ENCODE measurements at places on chromosomes 6 and 20. TPM values are rescaled to one million over a fixed set of nuclear protein-coding genes. Genes with fewer than 3 reads are reported as not detected.
A peak's percentile ranks its signal among the peaks of the same experiment; 100 is the strongest.

- peak overlapping the region; percentile 89 for H3K4me3 ChIP-seq
- no peaks in the 10 kb centered on the region for H3K27me3 ChIP-seq
- no peak for DNase-seq
- no peaks in the 10 kb centered on the region for H3K36me3 ChIP-seq
These were observed 1.3 kb downstream of the PHACTR2 start for GRCh38 chr6:143679041-143679440.

- H3K27me3 ChIP-seq: no peaks in the 10 kb centered on the region
- no peaks in the 10 kb centered on the region for H3K4me1 ChIP-seq
- DNase-seq: no peak
- H3K27ac ChIP-seq: no peak overlapping the region
- H3K4me3 ChIP-seq: no peak overlapping the region
These were observed 468.4 kb downstream of the PHF3 start for GRCh38 chr6:64104051-64104450.

- no peaks in the 10 kb centered on the region for H3K36me3 ChIP-seq
- H3K27ac ChIP-seq: no peak overlapping the region
- H3K4me1 ChIP-seq: no peaks in the 10 kb centered on the region
- no peak for DNase-seq
- no peak overlapping the region for H3K4me3 ChIP-seq
These were observed 185.1 kb downstream of the PDE7B start for GRCh38 chr6:136036601-136037000.

DNA sequence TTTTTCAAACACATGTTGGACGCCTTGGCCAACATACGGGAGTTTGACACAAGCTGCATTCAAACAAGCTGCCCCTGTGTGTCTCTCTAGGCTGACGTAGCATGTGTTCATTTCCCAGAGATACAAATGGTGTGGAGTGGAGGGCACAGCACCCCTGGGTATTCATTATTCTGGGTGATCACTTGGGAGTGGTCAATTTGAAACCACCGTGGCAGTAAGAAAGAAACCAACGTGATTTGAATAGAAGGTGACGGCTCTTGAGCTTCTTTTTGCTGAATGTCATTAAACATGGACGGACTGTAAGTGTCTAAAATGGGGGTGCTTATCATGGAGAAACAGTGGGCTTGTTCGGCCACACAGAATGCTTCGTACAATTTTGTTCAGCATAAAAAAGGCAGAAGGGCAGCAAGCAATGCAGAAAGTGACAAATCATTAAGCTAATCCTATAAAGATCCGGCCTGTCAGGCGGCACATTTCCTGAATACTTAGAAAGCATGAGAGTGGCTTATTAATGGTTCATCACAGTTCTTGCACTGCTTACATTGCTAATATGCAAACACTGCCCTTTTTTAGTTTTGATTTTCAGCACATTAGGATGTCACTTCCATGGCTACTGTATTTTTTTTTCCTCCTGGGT is 1261.9 kb upstream of the CITED2 start:
- H3K4me1 ChIP-seq: no peaks in the 10 kb centered on the region
- no peaks in the 10 kb centered on the region for H3K36me3 ChIP-seq
- no peak overlapping the region for H3K27ac ChIP-seq
- H3K4me3 ChIP-seq: no peak overlapping the region
- no peak for DNase-seq

GRCh38 chr6:56714982-56715456 is 72.3 kb upstream of the DST start:
- no peak for DNase-seq
- H3K4me1 ChIP-seq: peaks cover 5% of the 10 kb centered on the region
- no peaks in the 10 kb centered on the region for H3K36me3 ChIP-seq
- peak overlapping the region; percentile 64 for H3K27ac ChIP-seq

DNA sequence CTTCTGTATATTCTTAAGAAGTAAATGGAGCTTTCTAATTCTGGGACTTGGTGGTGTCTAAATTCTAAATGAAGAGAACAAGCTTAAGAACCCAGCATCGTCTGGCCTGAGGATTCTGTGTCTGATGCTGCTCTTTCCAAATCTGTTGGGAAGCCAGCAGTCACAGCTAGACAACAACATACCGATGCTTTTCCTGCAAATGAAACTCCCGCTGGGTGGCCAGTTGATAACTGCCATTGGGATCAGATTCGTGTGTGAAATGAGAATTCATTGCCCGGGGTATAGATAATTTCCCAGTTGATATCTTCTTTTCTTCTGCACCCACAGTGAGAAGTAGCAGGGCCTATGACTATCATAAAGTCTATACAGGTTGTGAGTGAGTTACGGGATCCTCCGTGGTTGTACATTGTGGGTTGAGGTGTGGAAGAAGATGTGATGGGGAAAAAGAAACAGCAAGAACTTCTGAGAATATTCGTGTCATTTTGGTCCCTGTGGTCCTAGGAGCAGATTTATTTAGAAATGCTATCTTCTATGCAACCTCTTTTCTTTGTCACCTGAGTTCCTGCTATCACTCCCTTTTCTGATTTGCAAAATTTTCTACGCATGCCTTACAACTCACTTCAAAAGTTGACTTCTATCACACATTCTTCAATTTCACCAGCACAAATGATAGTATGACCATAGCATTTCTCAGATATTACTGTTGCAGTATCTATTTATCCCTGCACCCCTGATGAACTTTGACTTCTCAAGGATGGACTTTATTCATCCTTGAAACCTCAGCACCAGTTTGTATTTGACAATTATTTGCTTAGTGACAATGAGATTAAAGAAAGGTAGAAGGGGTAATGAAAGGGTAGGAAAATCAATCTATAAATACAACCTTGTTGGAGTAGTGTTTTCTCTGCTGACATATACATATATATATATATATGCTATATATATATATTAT is 10.4 kb downstream of the NOX3 start:
- H3K4me1 ChIP-seq: no peaks in the 10 kb centered on the region
- H3K27ac ChIP-seq: no peak overlapping the region
- H3K27me3 ChIP-seq: peaks cover 3% of the 10 kb centered on the region
- H3K36me3 ChIP-seq: no peaks in the 10 kb centered on the region
- DNase-seq: no peak

GRCh38 chr6:123380257-123380656 is 256.5 kb downstream of the TRDN start:
- no peak for DNase-seq
- H3K4me1 ChIP-seq: no peaks in the 10 kb centered on the region
- no peak overlapping the region for H3K27ac ChIP-seq
- H3K27me3 ChIP-seq: no peaks in the 10 kb centered on the region
- no peaks in the 10 kb centered on the region for H3K36me3 ChIP-seq
- no peak overlapping the region for H3K4me3 ChIP-seq

GRCh38 chr20:44584162-44584561 is 1.8 kb downstream of the PKIG start:
- H3K27me3 ChIP-seq: no peaks in the 10 kb centered on the region
- no peak for DNase-seq
- no peaks in the 10 kb centered on the region for H3K36me3 ChIP-seq
- H3K4me1 ChIP-seq: peaks cover 23% of the 10 kb centered on the region

DNA sequence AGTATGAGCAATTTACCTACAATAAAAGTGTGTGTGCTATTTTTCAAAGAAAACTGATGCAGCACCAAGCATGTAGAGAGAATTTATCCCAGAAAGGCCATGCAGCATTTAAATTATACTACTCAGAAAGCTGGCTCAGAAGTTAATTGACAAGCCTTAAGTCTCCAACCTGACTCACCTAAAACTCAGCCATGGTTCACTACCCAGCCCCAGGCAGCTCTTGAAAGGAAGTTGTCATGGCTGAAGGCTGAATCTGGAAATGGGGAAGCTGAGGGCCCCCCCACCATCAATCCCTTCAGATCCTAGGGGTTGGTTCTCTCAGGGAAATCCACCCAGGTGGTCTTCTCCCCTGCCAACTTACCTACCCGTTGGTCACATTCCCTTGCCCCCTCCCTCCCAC is 19.7 kb downstream of the PPIL6 start:
- no peak overlapping the region for H3K27ac ChIP-seq
- no peak for DNase-seq
- no peaks in the 10 kb centered on the region for H3K27me3 ChIP-seq
- H3K4me3 ChIP-seq: no peak overlapping the region
- no peaks in the 10 kb centered on the region for H3K36me3 ChIP-seq

- no peaks in the 10 kb centered on the region for H3K36me3 ChIP-seq
- H3K27me3 ChIP-seq: no peaks in the 10 kb centered on the region
- no peak overlapping the region for H3K4me3 ChIP-seq
- no peak for DNase-seq
These were observed 23.3 kb upstream of the ARHGAP18 start for GRCh38 chr6:129733290-129733689.

DNA sequence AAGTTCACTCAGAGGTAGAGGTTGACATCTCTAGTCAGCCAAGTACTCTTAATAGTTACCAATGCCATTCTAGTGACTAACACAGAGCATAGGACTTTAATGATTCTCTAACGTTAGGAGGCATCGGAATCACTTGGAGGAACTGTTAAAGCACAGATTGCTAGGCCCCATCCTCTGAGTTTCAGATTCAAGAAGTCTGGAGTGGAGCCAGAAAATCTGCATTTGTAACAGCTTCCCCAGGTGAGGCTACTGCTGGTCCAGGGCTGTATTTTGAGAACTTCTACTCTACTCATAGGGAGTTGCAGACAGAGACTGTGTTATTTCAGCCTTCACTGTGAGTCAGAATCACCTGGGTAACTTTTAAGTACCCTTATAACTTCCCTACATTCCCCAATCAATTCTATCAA is 5.7 kb downstream of the LMBRD1 start:
- no peak overlapping the region for H3K4me3 ChIP-seq
- no peak for DNase-seq
- H3K27ac ChIP-seq: peak overlapping the region; percentile 36
- H3K36me3 ChIP-seq: no peaks in the 10 kb centered on the region
- H3K4me1 ChIP-seq: peaks cover 7% of the 10 kb centered on the region
- H3K27me3 ChIP-seq: no peaks in the 10 kb centered on the region

DNA sequence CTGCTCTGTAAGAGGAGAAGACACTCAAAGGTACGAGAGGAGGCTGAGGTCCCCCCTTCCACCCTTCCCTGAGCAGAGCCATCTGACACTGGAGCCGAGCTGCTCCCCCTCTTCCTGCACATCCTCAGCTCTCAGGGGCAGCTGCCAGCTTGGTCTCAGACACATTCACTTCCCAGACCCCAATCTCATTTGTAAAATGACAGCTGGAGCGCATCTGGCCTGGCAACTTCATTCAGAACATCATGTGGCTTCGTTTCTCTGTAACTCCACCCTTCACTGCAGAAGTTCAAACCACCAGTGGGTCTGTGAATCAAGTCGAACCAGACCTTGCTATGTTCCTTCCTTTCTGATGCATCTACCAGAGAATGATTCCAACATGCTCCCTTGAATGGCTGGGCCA is 145.6 kb upstream of the CDH4 start:
- H3K4me3 ChIP-seq: no peak overlapping the region
- no peaks in the 10 kb centered on the region for H3K4me1 ChIP-seq
- H3K36me3 ChIP-seq: no peaks in the 10 kb centered on the region
- DNase-seq: no peak

- no peak for DNase-seq
- H3K4me1 ChIP-seq: no peaks in the 10 kb centered on the region
- no peak overlapping the region for H3K4me3 ChIP-seq
- H3K27me3 ChIP-seq: no peaks in the 10 kb centered on the region
- no peaks in the 10 kb centered on the region for H3K36me3 ChIP-seq
These were observed 18.7 kb downstream of the HLA-DMB start for GRCh38 chr6:32922083-32922482.

- no peak for DNase-seq
- no peaks in the 10 kb centered on the region for H3K36me3 ChIP-seq
- H3K27me3 ChIP-seq: no peaks in the 10 kb centered on the region
- no peak overlapping the region for H3K27ac ChIP-seq
- peaks cover 8% of the 10 kb centered on the region for H3K4me1 ChIP-seq
- H3K4me3 ChIP-seq: no peak overlapping the region
These were observed 4.4 kb upstream of the PXDC1 start for GRCh38 chr6:3755637-3756545.

- no peak overlapping the region for H3K4me3 ChIP-seq
- no peaks in the 10 kb centered on the region for H3K27me3 ChIP-seq
- H3K27ac ChIP-seq: no peak overlapping the region
- H3K36me3 ChIP-seq: no peaks in the 10 kb centered on the region
These were observed 2.8 kb upstream of the RNF24 start for GRCh38 chr20:4018023-4018748.

GRCh38 chr6:2861060-2861821 is 19.6 kb upstream of the SERPINB1 start:
- H3K36me3 ChIP-seq: no peaks in the 10 kb centered on the region
- H3K27me3 ChIP-seq: no peaks in the 10 kb centered on the region
- DNase-seq: no peak
- H3K27ac ChIP-seq: no peak overlapping the region

DNA sequence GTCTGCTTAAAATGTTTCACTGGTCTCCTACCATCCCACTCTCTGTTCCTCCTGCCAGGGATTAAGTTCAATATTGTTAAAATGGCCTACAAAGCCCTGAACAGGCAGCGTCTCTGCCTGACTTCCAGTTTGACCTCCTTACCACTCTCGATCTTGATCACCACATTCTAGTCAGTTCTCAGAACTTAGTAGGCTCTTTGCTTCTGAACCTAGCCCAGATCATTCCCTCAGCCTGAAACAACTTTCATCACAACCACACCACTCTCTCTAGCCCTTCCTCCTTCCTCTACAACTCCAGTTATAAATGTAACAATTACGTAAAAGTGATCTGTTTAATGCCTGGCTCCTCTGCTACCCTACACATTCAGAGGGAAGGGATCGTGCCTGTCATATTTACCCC is 53.3 kb downstream of the ATG5 start:
- no peak for DNase-seq
- H3K4me3 ChIP-seq: no peak overlapping the region
- no peaks in the 10 kb centered on the region for H3K4me1 ChIP-seq
- H3K27ac ChIP-seq: no peak overlapping the region
- no peaks in the 10 kb centered on the region for H3K27me3 ChIP-seq

DNA sequence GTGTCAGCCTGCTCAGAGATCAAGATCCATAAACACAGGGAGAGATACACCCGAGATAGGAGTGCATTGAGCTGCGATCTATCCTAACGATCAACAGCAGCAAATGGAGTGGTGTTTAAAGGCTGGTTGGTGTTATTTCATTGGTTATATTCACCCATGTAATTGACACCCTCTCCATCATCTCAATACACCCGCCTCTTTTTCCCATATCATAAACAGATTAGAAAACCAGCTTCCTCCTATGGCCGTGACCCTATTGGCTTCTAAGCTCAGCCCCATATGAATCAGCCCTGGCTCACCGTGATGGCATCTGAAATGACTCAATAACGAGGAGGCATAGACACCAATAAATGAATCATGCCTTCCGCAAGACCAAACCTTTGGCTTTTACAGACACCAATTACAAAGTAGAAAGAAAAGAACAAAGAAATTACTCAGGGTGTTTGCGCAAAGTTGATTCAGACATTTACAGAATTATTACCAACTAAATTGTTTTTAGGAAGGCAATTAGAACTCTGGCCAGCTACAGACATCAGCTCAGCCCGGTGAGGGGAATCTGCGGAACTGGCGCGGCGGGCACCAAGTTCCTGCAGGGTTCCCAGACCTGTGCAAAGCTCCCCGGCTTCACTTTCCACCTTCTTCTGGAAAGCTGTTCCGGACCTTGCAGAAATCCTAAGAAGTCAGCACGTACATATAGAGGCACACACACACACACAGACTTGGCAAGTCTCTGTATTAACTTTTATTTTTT is 11.5 kb downstream of the PMEPA1 start:
- H3K27me3 ChIP-seq: no peaks in the 10 kb centered on the region
- peaks cover 2% of the 10 kb centered on the region for H3K4me1 ChIP-seq
- H3K36me3 ChIP-seq: no peaks in the 10 kb centered on the region
- H3K4me3 ChIP-seq: no peak overlapping the region
- H3K27ac ChIP-seq: no peak overlapping the region
- DNase-seq: no peak

The PSORS1C2 gene
- not detected for total RNA-seq

The ZNF76 gene
- 26.6 TPM for total RNA-seq

The MUC21 gene
- total RNA-seq: not detected

The NKAPL gene
- 3.2 TPM for total RNA-seq

The NRN1 gene
- 31.6 TPM for total RNA-seq

The TUBB2A gene
- total RNA-seq: 40.0 TPM

The SERPINB1 gene
- total RNA-seq: 42.8 TPM

The MYLK4 gene
- total RNA-seq: 1.4 TPM

The OR2J3 gene
- not detected for total RNA-seq

The CFAP61 gene
- 0.91 TPM for total RNA-seq
